ENCODE measurements at places on chromosomes 12 and 14.

- no peak for DNase-seq
Measured at GRCh38 chr14:95256002-95256775, 63.5 kb downstream of the CLMN start.

DNA sequence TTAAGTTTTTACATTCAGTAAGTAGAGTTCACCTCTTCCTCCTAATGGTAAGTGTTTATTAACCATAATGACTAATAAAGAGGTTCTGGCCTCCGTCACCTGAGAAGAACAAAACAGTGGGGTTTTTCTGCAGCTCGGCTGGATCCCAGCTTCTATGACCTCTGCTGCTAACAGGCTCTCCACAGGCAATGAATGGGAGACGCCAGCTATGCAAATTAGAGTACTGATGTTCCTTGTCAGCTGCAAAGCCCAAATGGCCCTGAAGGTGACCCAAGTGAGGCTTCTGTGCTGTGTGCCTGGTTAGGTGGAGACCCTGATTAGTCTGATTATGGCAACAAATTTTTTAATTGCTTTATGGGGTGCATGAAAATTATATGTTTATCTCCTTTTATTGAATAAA lies 218.1 kb downstream of the APAF1 start:
- no peak for DNase-seq

- no peak for DNase-seq
Measured at GRCh38 chr12:46808955-46809697, 16.7 kb downstream of the SLC38A4 start.

GRCh38 chr14:45785240-45785639 lies 532.2 kb upstream of the MIS18BP1 start:
- no peak for DNase-seq

DNA sequence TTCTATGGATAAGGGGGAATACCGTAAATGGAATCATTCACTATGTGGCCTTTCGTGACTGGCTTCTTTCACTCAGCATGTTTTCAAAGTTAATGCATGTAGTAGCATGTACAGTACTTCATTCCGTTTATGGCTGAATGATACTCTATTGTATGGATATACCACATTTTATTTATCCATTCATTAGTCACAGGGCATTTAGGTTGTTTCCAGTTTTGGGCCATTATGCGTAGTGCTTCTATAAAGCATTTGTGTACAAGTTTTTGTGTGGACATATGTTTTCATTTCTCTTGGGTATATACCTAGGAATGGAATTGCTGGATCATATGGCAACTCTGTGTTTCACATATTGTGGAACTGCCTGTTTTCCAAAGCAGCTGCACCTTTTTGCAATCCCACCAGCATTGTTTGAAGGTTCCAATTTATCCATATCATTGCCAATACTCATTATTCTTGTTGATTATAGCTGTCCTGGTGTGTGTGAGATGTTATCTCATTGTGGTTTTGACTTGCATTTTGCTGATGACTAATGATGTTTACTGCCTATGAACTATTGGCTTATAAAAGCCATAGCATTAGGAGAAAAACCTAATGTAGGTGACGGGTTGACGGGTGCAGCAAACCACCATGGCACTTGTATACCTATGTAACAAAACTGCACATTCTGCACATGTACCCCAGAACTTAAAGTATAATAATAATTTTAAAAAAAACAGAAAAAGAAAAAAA lies 45.5 kb downstream of the ATF7IP start:
- DNase-seq, result peak; percentile 17

DNA sequence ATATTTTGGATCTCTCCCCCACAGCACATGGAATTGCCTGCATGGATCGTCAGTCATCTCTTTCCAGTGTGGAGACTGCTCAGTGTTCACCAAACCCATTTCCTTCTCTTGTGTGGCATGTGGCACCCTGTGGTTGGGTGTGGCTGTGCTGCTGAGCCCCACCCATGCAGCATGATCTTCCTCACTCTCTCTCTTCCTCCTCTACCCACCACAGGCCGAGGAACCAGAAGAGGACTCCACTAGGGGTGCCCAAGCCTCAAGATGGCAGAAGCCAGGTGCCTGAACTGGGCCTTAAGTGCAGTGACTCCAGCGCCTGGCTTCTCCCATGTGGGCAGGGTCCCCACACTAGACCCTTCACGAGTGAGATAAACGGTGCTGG lies 66.8 kb upstream of the GPR68 start:
- DNase-seq, result peak; percentile 23

DNA sequence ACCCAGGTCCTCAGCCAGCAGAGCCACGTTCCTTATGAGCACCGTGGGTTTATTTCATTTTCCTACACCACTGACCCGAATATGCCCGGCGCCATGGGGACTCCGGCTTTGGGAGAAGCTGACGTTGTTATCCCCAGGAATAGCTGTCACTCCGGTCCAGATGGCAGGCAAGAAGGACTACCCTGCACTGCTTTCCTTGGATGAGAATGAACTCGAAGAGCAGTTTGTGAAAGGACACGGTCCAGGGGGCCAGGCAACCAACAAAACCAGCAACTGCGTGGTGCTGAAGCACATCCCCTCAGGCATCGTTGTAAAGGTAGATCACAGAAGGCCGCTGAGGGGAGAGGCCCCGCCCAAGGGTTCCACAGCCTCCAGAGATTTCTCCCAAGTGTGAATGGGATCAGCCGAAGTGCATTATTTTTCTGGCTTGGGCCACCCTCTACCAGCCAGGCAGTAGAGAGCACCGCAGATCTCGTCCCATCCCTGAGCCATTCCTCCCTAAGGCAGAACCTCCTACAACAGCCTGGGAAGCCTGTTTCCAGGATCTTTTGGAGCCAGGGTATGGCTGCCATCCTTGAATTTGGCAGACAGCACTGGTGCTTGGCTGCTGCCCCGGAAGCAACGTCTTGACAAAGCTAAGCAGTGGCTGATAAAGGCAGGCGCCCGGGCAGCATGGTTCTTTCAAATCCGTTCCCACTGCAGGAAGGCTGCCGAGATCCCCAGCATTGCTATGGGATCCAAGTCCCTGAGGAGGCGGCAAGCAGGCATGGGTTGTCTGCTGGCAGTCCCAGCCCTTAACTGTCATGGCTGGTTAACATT lies 17.8 kb downstream of the CDK2AP1 start:
- DNase-seq, result no peak
